ENCODE measurements at places on chromosomes 6 and 20.
A peak's percentile ranks its signal among the peaks of the same experiment; 100 is the strongest.

GRCh38 chr6:34161857-34162515 lies 16.1 kb upstream of the GRM4 start:
- no peak for DNase-seq

DNA sequence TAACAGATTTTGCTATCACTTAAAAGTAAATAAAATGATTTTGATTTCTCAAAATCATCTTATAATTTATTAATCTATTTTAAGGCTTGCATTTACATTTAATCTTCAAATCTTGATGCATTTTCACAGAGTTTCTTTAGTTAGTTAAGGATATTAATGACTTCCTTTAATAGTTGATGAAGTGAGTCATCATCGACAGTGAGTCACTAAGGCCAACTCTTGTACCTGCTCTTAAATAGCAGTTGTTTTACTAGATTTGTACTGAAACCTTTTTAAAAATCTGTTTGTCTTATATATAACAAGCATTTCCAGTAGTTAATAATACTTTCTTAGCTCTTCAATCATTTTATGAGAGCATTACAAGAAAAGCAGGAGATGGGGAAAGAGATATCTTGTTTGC lies 191.7 kb downstream of the ESR1 start:
- no peak for DNase-seq

DNA sequence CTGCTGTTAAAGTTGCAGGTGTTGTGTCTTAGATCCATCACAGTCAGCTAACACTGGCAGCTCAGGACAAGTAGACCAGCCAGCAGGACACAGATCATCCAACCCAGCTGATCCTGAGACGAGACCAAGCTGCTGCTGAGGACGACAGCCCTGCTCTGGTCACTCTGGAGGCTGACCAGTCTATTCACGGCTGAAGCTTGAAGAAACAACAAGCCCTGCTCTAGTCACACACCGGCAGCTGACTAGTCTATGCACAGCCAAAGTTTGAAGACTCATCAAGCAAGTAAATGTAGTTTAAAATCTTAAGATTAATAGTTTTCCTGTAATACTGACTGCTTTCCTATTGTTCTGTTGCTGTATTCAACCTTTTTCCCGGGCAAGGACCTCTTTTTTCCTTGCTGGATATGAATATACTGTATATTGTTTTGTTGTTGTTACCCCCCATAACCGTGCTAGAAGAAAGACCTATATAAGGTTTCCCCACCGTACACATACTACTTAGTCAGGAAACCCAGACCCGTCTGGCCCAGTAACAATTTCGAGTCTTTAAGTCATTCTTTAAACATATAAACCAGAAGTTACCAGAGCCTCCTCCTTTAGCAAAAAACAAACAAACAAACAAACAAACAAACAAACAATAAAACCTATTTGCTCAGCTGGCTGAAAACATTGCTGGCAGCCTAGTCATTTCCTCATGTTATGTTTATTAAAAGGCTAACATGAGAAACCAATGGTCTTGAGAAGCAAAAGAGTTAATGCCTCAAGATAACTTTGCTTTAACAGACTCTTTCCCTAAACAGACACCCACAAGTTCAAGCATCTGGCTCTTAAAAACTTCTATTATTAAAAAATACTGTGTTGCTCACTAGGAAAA lies 16.7 kb upstream of the GSTA3 start:
- DNase-seq: no peak

- no peak for DNase-seq
Observed at GRCh38 chr6:34673064-34673463, 23.5 kb downstream of the ILRUN start.

DNA sequence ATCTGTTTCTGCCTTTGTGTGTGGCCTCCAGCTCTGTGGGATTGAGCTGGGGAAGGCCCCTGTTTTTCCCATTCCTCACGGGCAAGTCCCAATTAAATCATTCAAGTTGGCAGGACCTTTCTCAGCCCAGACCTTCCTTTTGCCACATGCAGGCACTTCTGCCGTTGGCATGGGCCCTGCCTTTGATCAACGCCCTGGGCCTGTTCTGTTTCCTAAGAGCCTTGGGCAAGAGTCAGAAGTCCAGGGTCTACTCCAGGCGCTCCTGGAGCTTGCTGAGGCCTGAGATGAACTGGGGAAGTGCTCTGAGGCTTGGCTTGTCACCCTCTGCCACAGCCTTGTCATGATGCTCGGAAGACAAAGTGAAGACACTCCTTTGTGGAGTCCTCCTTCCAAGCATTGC lies 7.1 kb downstream of the IP6K3 start:
- DNase-seq: no peak

- no peak for DNase-seq
Observed at GRCh38 chr6:102488729-102489128, 1095.2 kb downstream of the GRIK2 start.

DNA sequence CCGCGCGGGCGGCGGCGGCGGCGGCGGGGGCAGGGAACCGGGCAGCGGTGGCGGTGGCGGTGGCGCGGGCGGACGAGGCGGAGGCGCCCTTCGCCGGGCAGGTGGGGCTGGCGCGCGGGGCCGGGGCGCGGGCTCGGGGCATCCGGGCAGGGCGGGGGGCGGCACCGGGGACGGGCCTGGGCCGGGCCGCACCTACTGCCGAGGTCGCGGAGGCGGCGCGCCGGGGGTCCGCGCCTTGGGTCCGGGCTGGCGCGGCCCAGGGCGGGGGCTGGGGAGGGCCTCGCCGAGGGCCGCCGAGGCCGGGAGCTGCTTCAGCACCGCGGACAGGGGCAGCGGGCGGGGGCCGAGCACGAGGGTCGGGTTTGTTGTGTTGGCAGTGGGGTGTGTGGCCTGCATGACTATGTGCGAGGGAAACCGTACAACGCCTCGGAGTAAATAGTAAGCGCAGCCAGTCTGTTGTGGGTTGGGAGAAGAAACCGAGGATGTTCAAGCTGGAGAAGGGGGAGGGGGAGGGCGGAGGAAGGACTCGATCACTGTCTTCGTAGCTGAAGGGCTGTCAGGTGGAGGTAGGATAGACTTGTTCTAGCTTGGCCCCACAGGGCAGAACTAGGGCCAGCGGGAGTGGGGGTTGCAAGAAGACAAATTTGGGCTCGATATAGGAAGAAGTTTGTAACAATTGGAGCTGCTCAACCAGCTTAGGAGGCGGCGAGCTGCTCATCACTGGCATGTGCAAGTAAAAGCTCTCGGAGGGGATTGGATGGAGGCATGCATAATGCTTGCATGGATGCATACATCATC lies 593 bp downstream of the MMP24 start:
- DNase-seq: peak; percentile 80

DNA sequence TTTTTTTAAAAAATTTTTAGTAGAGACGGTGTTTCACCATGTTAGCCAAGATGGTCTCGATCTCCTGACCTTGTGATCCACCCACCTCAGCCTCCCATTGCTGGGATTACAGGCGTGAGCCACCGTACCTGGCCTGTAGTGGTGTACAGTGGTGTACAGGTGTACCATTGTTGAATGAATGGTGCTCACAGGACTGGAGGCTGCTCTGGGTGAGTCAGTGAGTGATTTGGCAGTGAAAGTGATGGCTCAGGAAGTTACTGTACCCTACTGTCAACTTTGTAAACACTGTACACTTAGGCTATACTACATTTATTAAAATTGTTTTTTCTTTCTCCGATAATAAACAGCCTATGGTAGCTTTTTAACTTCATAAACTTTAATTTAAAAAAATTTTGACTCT lies 122.8 kb upstream of the EEF1E1 start:
- DNase-seq: no peak

DNA sequence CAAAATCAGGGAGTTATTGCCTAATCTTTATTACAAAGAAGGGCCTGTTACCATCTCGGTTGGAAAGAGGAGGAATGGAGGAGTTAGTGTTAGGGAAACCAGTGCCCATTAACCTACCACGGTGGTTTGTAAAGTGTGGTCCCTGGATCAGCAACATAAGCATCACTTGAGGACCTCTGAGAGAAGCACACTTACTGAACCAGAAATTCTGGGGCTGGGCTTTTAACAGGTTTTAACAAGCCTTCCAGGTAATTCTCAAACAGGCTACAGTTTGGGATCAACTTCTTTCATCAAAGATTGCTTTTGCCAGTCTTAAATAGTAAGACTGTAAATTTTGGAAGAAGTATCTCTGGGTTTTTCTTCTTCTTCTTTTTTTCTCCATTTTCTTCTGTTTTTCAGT lies 329.5 kb upstream of the JAG1 start:
- no peak for DNase-seq

DNA sequence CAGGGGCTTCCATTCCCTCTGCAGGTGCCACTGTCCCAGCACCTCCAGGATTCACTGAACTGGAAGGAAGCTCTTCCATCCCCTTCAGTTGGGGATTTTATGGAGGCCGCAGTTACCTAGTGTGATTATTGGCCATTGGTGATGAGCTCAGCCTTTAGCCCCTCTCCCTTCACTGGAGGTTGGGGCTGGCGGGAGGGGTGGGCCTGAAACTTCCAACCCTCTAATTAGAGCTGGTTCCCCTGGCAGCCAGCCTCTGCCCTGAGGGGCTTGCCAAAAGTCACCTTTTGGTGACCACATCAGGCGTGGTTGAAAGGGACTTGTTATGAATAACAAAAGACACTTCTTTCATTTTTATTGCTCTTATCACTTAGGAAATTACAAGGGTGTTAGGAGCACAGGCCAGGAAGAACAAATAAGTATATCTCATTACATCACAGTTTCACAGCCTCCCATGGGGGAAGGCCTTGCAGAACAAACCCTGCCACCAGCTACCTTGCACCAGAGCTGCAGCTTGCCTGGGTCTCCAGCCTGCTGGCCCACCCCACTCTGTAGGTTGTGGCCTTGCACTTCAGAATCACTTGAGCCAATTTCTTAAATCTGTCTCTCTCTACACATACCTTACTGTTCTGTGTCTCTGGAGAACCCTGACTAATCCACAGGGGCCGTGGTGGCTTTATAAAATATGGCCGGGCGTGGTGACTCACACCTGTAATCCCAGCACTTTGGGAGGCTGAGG lies 5.0 kb downstream of the PYGB start:
- DNase-seq: no peak

- no peak for DNase-seq
Observed at GRCh38 chr6:40894962-40895799, 143.8 kb downstream of the UNC5CL start.

DNA sequence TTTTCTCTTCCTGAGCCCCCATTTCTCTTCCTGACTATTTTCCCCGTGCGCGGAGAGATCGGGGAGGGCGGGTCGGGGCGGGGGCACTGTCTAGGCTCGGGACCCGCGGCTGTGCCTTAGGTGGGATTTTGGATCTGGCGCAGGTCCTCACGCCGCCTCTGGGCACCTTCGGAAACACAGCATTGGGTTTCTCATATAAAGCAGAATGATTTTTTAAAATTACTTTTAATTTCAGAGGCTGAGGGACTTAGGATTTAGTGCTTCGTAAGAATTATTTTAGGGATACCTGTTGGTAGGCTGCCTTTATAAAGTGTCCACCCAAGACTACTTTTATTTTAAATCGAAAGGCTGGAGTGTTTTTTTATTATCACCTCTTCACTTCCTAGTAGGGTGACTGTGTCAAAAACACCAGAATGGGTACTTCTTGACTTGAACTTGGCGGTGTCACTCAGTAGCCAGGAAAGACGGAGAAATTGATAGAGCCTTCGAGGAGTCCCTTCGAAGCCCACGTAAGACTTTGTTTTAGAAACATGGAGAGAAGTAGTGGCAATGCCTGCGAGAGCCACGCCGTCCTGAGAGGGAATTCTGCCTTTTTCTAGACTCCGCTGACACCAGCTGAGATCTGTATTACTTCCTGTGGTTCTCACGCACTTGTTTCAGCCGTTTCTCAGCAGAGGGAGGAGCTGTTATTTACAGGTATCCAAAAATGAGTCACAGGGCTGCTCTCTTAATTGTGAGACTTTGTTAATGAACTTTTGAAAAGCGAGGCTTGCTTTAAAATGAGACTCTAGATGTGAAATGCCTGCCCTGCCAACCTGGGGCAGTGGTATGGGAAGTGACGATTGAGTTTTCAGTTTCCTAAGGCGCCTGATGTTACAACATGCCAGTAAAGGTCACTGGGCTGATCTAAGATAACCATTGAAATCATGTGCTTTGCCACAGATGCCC lies 667 bp downstream of the STX11 start:
- peak; percentile 62 for DNase-seq

- no peak for DNase-seq
Observed at GRCh38 chr6:99821164-99821563, 172.9 kb downstream of the MCHR2 start.

DNA sequence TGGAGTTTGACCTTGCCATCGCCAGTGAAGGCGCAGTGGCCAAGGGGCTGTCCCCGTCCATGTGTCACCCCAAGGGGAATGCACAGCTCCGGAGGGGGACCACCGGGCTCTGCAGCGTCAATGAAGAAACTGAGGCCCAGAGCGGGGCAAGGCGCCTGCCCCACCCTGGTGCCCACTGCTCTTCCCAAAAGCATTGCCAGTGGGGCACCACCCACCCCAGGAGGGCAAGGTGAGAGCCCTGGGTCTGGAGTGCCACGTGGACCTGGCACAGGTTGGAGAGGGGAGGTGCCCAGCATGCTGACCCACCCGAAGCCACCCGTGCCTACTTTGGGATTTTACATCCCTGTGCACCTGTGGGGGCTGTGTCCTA lies 8.3 kb downstream of the NTSR1 start:
- DNase-seq: no peak

DNA sequence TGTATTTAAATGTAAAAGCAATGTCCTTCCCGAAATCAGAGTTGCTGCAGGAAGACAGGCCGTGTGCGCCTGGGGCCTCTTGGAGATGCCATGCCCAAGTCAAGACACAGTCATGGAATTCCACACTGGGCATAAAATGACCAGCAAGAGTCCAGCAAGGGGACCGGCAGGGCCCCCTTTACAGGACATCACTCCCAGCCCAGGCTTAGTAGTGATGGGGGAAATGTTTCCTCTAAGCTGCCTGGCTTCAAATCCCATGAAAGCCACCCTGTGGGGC lies 1.9 kb upstream of the PPP1R3G start:
- DNase-seq: no peak

DNA sequence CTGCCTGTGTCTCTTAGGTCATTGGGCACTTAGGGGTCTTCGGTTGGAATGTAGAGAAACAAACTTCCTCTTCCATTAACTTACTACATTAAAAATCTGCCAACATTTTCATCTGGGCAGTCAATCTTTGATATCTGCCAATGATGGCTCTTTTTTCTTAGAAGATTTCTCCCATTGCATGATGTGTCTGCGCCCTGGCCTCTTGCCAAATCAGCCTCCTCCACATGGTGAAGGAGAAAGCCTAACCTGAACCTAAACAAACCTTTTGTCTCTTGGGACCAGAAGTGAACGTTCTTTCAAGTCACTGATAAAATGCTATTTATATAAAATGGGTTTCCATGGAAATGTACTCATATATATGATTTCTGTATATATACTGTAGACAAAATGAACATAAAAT lies 998.9 kb upstream of the GJE1 start:
- no peak for DNase-seq

DNA sequence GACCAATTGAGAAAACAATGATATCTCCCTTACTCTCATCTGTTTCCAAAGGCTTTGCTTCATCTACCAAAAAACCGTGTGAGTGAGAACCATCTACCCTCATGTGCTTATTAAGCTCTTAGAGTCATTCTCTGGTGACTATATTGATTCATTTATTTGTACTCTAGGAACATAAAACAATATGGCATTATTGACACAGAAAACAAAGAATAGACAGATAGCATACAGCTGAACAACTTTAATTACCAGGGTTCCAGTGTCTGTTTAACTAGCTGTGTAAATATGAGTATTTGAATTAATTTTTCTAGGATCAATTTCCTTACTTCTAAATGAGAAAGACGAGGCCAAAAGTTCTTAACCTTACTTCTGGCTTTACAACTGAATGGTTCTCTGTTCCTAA lies 31.3 kb upstream of the HEY2 start:
- no peak for DNase-seq

- DNase-seq: no peak
Observed at GRCh38 chr6:53023323-53023722, 28.2 kb upstream of the GSTA4 start.

GRCh38 chr6:169825558-169826225 lies 74.3 kb downstream of the ERMARD start:
- DNase-seq: no peak
